ENCODE measurements at places on chromosomes 3 and 15.

DNA sequence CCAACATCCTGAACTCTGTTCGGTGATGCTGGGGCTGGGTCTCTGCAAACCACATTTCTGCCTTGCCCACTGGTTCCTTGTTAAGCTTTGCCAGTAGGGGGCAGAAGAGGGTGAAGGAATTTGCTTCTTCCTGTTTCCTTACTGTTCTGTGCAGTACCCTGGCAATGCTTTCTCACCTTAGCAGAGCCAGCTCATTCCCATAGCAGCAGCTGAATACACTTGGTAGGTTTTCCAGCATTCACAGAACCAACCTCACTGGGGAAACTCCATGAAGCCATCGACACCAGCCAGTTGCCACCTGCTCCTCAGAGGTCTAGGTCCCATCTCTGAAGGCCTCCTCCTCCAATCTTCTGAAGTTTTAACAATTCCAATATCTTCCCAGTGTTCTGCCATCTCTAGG, 308.4 kb downstream of the PDCD6IP start:
- no peak for DNase-seq

DNA sequence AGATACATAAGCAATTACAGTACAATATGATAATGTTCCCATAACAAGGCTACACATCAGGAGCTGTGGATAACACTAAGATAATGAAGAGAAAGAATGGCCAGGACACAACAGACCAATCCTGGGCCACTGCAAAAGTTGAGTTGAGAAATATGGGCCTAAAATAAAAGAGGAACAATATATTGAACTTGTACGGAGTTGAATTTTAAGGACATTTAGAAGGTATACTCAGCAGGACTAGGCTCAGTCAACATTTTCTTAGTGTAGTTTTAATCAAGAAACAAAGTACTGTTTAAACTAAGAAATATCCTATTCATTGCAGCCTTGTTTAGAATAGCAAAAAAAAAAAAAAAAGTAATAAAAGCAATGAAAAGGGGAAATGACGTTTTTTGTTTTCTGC, 24.3 kb downstream of the HERC1 start:
- DNase-seq, result no peak

- no peak for DNase-seq
Observed at GRCh38 chr15:68279779-68280753, 2.5 kb downstream of the FEM1B start.

GRCh38 chr3:112640930-112641801, at the start of gene CCDC80:
TSS of gene CCDC80 (minus strand) at chr3:112641143. CDS start at chr3:112639905, 1,238 bp downstream.
- no peak for DNase-seq

GRCh38 chr3:23312866-23313265, 109.7 kb downstream of the UBE2E2 start:
- no peak for DNase-seq

DNA sequence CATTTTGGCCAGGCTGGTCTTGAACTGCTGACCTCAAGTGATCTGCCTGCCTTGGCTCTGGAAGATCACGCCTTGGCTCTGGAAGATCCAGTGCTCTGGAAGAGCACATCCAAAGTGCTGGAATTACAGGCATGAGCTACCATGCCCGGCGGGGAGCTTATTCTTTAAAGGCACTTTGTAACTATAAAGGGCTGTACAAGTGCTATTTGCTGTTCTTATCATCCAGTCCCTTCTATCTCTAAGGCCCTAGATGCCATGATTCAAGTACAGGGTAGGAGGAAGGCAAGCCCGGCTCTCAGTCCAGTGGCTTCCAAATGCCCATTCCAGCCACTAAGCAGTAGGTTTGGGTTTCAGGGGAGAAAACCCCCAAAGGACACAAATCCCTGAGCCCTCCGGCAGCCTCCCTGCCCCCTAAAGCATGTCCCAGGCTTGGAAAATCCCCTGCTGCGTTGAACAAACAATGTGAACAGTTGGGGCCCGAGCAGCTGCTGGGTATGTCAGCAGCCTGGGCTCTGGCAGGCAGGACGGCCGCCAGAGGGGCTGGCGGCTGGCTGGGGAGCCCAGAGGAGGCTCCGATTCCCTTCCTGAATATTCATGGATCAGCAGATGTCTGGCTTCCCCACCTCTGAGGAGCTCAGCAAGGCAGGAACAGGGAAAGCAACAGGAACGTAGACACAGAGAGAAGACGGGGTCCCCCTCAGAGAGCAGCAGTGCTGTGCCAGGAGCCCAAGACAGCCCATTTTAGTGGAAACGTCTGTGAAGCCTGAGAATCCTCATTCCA, 7.7 kb downstream of the IGDCC4 start:
- no peak for DNase-seq

GRCh38 chr15:25883463-25884259, 20.5 kb upstream of the ATP10A start:
- DNase-seq, result no peak

- DNase-seq, result no peak
Observed at GRCh38 chr3:40452562-40452875, 4.6 kb upstream of the RPL14 start.

GRCh38 chr15:96054621-96055020, 275.9 kb upstream of the NR2F2 start:
- no peak for DNase-seq

DNA sequence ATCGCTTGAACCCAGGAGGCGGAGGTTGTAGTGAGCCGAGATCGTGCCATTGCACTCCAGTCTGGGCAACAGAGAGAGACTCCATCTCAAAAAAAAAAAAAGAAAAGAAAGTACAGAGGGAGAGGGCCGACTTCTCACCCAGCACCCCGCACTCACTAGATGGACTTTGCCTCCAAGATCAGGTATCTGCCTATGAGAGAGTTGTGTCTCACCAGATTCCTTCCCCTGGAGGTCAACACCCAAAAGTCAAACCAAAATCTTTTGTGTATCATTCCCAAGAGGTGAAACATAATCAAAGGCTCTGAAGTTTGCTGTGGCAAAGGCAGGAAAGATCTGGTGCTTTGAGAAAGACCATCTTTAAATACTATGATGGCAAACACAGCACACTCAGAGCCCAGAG, 51.2 kb downstream of the HMCES start:
- DNase-seq, result no peak

DNA sequence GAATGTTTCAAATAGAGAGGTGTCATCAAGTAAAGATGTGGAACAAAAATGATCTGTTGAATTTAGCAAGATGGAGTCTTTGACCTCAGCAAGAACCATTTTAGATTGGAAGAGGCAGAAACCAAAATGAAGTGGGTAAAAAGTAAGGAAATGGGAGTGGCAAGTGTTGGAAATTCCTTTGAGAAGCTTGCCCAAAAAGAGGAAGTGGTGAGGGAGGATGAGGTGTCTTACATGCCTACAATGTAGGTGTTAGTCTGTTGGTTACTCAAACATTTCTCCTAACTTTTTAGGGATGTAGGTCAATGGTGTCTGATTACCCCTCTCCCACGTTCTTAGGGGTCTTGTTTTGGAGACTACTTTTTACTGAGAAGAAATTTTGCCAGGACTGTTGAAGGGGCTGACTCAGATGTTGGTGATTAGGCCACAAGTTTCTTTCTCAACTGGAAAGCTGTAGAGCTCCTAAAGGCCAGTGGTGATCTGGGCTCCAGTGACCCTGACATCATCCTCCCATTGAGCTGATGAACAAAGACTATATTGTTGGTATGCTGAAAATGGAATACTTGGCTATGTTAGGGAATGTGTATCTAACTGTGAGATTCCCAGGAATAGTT, 5.1 kb downstream of the PPP2R3A start:
- no peak for DNase-seq

DNA sequence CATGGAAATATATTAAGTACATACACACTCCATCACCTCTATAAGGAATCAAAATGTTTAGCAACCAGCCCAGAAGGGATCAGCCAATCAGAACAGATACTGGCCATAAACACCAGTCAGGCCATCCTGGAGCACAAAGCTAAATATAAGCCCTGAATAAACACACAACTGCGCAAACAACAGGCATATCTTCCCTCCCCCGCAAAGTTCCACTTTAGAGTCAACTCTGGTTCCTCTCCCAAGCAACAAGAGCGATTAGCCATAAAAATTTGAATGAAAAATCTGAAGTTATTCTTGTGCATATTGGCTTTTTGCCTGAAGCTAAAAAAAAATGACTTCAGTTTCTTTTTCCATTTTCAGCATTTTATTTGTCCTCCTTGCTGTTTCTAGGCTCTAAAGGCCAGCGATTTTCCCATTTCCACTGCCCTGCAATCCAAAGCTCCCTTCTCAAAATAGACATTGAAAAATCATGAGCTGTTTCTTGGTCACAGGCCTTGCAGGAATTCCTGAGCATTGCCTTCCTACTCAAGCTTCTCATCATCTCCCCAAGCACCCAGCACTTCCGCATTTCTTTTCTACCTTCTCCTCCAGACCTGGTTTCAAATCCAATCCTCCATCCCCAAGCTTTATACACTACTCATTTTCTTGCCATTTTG, 247.9 kb downstream of the ZMAT3 start:
- DNase-seq, result no peak

DNA sequence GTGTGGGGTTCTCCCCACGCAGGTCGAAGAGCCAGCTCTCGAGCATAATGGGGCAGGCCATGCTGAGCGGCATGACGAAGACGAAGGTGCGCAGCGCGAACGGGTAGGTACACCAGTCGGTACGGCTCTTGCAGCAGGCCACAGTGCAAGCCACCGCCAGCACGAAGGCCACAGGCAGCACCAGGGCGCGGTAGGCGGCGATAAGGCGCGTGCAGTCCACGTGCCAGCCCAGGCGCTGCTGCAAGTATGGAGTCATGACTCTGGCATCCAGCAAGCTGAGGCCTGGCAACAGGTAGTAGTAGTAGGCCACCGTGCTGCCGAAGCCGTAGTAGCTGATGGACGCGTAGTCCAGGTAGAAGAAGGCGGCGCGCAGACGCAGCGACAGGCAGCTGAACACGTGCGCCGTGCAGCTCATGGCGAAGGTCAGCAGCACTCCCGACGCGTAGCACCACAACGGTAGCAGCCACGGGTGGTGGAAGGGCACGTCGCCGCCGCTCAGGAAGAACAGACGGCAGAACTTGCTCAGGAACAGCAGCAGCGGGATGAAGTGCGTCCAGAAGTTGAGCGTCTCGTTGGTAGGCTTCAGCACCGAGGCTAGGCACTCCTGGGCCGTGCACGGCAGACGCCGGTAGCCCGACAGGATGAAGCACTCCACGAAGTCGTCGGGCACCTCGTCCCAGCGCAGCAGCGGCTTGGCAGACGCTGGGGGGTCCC, 797 bp downstream of the PAQR9 start:
- no peak for DNase-seq

GRCh38 chr3:141311170-141311495, 57.2 kb upstream of the ZBTB38 start:
- DNase-seq, result no peak

GRCh38 chr3:5227812-5228211, 40.3 kb downstream of the EDEM1 start:
- DNase-seq, result no peak

DNA sequence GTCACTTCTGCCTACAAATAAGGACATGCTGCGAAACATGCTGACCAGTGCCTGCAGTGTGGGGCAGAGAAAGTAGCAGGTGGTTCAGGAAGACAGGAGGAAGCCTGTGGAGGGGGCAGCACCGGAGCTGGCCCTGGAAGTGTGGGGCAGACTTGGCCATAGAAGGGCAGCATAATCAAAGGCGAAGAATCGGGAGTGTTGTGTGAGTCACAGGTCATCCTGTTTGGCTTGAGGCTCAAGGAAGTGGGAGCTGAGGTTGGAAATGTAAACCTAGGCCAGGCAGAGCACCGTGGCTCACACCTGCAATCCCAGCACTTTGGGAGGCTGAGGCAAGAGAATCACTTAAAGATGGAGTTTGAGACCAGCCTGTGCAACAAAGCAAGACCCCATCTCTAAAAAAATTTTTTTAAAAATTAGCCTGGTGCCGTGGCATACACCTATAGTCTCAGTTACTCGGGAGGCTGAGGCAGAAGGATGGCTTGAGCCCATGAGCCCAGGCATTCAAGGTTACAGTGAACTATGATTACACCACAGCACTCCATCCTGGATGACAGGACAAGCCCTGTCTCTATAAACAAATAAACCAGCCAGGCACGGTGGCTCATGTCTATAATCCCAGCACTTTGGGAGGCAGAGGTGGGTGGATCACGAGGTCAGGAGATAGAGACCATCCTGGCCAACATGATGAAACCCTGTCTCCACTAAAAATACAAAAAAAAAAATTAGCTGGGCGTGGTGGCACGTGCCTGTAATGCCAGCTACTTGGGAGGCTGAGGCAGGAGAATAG, 54.0 kb downstream of the FAM43A start:
- DNase-seq, result no peak

- DNase-seq, result no peak
Observed at GRCh38 chr3:72144773-72145505, 360.0 kb upstream of the PROK2 start.

- DNase-seq, result no peak
Observed at GRCh38 chr3:52028572-52028971, 27.8 kb downstream of the DUSP7 start.

GRCh38 chr3:101379658-101380376, 59.4 kb upstream of the IMPG2 start:
- DNase-seq, result no peak

DNA sequence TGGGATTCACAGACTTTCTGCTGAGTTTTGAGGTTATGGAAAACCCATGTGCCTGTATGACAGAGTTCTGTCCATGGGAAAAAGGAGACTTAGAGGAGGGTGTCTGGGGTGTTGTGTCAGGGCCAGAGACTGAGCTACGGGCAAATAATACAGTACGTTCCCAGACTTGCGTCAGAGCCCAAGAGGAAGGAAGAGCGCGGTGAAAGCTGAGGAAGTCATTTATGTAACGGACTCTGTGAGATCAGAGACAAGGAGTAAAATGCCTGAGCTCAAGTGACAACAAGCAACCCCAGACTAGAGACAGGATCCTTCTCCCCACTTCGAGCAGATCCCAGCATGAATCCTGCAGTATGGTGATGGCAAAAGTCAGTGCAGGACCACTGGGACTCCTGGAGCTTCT, 368.6 kb upstream of the MCTP2 start:
- DNase-seq, result no peak

- no peak for DNase-seq
Observed at GRCh38 chr3:66270288-66270687, 49.5 kb downstream of the SLC25A26 start.

DNA sequence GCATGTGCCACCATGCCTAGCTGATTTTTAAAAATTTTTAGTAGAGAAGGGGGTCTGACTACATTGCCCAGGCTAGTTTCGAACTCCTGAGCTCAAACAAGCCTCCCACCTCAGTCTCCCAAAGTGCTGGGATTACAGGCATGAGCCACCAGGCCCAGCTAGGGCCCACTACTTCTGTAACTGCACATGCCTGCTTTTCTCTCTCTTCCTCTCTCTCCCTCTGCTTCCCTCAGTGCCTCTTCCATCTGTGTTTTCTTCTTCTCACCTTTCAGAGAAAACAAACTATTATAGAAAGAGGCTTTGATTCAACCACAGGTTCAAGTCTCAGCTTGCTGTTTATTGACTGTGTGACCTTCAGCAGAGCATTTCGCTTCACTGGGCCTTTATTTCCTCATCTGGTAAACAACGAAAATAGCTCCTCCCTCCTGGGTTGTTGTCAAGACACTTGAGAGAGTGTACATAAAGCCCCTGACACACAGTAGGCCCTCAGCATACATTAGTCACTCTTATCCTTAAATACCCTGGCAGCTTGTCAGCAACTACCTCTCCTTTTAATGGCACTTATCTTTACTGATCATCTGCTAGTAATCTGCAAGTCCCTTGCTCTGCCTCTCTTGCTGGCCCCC, 10.2 kb downstream of the TADA3 start:
- DNase-seq, result no peak
